ENCODE measurements at places on chromosomes 2 and 18. TPM values are rescaled to one million over a fixed set of nuclear protein-coding genes. Genes with fewer than 3 reads are reported as not detected.
A peak's percentile ranks its signal among the peaks of the same experiment; 100 is the strongest.

DNA sequence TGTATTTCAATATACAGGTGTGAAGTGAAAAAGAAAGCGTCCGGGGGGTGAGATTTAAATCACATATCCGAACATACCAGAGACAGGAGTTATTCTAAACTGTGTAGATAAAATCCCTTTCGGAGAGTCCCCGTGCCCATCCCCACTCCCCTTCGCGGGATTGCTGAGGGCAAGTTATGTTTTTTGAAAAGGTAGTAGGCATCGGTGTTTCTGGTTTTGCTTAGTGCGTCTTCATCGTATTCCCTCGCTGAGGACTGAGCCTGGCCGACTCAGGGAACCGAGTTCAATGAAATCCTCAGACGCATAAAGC, 583.4 kb downstream of the ZEB2 start:
- DNase-seq: no peak

DNA sequence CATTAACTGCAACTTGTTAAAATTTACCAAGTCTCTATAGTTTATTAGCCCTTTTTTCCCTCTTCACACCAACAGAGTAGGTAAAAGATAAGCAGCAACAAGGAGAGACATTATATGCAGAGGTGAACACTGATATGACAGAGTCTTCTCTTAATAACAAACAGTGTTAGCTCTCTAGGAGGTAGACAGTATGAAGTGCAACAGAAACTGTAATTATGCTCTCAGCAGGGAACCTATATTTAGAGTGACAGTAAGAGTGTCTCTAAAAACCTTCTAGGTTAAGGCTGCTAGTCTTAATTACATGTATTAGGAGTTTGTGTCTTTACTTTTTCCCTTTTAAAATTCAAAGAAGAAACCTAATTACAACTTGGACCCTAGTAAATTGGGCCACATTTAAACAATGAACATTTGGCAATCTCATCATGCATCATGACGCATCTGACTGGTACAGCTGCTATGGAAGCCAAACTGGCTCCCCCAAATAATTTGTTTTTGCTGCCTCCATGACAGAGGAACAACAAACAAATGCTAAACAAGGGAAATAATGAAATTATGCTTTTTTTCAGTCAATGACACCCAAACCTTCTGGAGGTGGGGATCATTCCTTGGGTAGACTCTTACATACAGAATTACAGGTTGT, 69.9 kb upstream of the MMADHC start:
- no peak for DNase-seq

- DNase-seq: no peak
These were observed 42.0 kb upstream of the MSH2 start for GRCh38 chr2:47360927-47361326.

GRCh38 chr2:123463886-123464285, 561.2 kb upstream of the CNTNAP5 start:
- DNase-seq: no peak

Gene TBR1
- total RNA-seq: not detected

DNA sequence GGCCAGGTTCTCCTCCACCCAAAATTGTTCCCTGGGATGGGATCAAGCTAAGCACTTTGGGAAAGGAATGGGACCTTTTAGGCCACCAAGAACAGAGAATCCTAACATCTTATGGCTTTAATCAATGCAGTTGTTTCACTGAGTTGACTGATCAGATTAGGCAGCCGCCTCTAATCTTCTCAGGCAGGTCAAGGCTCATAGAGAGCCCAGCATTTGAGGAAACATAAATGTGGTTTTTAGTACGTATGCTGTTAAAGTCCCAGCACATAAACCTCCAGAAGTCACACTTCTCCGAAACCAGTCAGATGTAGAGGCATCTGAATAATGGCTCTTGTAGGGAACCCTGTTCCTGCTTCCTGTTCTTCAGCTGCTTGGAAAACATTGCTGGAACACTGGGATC, 99.5 kb upstream of the RMDN2 start:
- DNase-seq: no peak

Gene ACKR3
- 2.4 TPM for total RNA-seq

- DNase-seq: no peak
These were observed 195.9 kb upstream of the CYRIA start for GRCh38 chr2:16861530-16861929.

GRCh38 chr2:83615511-83615910, 843.6 kb downstream of the SUCLG1 start:
- DNase-seq: no peak

DNA sequence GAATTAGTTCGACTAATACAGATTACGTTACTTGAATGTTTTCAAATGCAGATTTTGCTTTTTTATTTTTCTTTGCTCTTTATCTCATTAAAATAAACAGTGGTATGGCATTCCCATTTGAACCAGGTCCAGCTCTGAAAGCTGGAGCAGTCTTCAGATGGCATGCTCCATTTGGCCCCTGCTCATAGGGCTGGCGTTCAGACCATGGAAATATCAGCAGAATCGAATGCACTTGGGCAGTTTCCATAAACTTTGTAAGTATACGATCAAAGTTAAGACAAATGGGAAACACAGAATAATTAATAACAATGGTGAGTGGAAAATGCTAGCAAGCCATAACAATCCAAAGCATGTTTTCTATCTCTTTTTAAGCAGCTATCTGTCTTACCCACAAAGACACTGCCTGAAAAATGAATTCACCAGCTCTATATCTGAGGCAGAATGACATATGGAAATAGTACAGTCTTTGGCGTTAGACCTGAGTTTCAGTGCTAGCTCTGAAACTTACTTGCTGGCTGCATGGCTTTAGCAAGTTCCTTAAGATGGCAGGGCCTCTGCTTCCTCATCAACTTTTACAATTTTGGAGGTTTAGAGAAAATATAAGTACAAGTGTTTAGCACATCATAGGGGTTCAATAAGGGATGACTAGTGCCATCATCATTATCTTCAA, 131.6 kb downstream of the BCL2 start:
- no peak for DNase-seq

- DNase-seq: no peak
These were observed 775.5 kb downstream of the RNF144A start for GRCh38 chr2:7692657-7693161.

- DNase-seq: peak; percentile 86
These were observed 315.5 kb upstream of the MYT1L start for GRCh38 chr2:2646433-2647051.

Gene AMER3
- total RNA-seq: not detected

Gene TCF4
- total RNA-seq: 1.2 TPM

GRCh38 chr2:112150851-112151250, 12.7 kb downstream of the FBLN7 start:
- DNase-seq: no peak

- DNase-seq: no peak
These were observed 44.5 kb downstream of the RPE start for GRCh38 chr2:210046851-210047500.

DNA sequence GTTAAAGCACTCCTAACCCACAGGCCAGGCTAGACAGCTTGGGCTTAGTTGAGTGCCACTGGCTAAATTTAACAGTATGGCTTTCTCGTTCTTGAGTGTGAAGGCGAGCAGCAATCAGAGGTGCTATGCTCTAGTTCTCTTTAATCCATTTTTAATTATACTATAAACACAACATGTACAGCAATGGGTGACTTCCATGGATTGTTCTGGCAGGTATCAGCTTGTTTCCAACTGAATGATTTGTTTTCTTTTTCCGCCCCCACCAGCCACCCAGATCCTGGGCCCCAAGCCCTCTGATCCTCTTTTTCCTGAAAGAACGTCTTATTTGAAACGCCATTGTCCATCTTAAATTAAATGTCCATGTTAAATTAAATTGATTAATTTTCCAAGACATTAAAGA, 244.8 kb downstream of the IKZF2 start:
- DNase-seq: no peak

Gene UGT1A10
- not detected for total RNA-seq

DNA sequence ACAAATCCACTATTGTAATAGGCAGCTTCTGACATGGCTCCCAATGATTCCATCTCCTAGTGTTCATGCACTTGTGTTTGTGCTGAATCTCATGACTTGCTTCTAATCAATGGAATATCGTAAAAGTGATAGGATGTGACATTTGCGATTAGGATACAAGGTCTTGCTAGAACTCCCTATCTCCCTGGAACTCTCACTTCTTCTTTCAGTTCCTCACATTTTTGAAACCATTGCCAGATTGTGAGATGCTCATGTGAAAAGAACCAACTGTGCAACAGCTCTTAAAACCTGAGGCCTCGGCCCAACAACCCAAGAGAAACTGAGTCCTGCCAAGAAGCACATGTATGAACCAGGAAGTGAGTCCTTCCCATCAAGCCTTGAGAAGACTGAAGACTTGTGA, 226.9 kb upstream of the DTNA start:
- DNase-seq: no peak

- no peak for DNase-seq
These were observed 427.0 kb downstream of the LPIN1 start for GRCh38 chr2:12173271-12173942.

DNA sequence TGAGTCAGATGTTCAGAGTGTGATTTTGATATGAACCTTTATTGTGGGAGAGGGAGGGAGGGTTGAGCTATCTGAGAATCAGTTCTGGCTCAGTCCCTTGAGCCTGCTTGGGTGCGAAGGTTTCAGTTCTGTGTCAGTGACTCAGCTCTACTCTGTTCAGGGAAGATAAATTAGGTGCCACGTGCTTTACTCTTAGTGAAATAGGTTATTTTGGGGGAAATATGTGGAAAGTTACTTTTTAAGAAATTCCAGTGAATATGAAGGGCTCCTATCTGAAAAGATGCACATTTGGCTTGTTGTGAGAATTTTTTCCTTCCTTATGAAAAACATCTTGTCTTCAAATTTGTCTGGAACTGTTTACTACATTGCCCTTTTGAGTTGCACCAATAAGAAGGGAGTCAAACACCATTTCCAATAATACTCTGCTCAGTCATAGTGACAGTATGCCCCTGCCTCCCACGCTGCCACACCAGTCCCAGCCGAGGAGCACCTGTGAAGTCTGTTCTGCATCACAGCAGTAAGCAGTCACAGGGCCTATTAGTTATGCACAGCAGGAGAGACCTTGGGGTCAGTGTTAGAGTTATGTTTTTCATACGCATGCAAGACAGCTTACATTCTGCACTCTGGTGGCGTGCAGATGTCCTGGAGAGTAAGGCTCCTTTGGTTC, 32.8 kb upstream of the DNAH7 start:
- peak; percentile 71 for DNase-seq

GRCh38 chr18:26568926-26569665, 20.7 kb upstream of the KCTD1 start:
- no peak for DNase-seq

- DNase-seq: no peak
These were observed 148.1 kb downstream of the EML6 start for GRCh38 chr2:54871457-54872107.

GRCh38 chr2:61620244-61621159, 82.3 kb upstream of the XPO1 start:
- DNase-seq: peak; percentile 20

DNA sequence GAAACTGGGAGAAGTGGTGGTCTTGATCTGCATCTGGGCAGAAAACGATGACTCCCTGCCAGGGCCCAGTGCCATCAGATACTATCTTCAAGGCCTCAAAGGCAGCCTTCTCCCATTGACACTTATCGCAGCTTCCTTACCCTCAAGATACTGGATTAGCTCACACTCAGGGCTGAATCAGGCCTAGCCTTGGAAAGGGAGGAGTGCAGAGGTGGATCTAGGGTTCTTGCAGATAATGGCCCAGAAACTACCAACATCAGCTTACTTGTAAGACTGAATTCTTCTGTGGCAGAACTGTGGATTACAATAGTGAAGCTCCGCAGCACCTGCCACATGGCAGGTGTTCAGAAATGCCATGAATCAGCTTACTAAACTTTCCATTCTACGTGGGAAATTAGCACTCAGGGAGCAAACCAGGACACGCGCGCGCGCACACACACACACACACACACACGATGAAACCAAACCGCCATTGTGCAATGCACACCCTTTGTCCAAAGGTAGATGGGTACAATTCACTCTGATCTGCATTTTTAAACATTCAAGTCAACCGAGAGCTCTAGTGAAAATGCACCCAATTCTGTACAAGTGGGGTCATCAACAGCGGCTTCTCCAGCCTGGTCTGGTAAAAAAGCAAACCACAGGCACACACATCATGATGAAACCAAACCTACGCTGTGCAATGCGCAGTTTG, 26.3 kb upstream of the TMEM182 start:
- no peak for DNase-seq

Gene PARD3B
- 0.88 TPM for total RNA-seq

DNA sequence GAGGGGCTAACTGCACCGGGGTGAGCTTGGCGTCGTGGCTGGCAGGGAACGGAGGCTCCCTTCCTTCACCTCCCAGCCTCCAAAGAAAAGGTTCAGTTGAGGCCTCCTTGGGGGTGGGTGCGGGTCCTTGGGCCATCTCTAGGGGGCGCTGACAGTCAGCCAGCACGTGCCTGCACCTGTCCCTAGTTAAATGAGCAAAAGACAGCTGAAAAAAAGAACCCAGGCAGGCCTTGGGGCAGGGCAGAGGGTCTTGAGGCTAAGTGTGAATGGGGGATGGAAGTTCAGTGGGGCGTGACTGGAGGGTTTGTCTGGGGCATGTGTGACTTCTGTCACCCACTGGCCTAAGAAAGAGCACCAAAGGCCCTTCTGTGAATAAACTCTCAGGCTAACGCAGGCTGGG, 56.4 kb downstream of the ZFP36L2 start:
- peak; percentile 74 for DNase-seq

Gene ALK
- total RNA-seq: not detected

- no peak for DNase-seq
These were observed 59.4 kb upstream of the XPO1 start for GRCh38 chr2:61597300-61598289.

Gene SNORC
- 2.1 TPM for total RNA-seq

GRCh38 chr2:623130-623922, 53.9 kb downstream of the TMEM18 start:
- DNase-seq: no peak

DNA sequence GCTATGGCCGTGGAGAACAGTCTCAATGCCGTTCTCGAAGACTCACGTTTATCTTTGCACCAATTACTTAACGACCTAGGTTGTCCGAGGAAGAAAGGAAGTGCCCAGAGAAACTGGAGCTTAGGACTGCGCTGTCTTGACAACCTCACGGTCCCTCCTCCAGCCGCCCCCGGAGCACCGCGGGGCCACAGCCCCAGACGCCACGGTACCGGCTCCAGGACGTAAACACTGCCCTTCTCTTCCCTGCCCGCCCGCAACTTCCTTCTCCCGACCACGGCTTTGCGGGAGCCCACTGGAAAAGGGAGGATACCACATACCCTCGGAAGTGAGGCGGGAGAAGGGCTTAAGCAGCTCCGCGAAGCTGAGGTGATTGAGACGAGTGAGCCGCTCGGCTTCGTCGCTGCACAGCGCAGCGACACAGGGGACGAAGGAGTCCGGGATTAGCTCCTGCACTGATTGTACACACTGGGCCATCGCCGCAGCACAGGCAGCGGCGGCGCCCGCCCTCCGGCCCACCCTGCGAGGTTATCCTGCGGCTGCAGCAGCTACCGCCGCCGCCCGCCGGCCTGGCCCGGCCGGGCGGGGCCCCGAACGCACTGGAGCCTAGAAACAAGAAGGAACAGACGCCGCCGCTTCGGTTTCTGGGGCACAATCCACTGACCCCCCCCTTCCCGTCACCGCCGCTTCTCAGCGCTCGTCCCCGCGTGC, 483 bp downstream of the TRAPPC8 start:
- DNase-seq: peak; percentile 52

Gene ITGAV
- 7.5 TPM for total RNA-seq

- DNase-seq: no peak
These were observed 75.6 kb upstream of the APCDD1 start for GRCh38 chr18:10378688-10379420.

- DNase-seq: no peak
These were observed 778.5 kb upstream of the FANCL start for GRCh38 chr2:59019566-59020159.

Gene LIMS1
- 51.7 TPM for total RNA-seq

GRCh38 chr2:86577817-86578456, 14.7 kb upstream of the CHMP3 start:
- DNase-seq: no peak

Gene CAVIN2
- not detected for total RNA-seq

Measured in activated CD8-positive, alpha-beta T cell treated with anti-CD3 and anti-CD28 coated beads for 36 hours (primary cell).